ENCODE measurements at places on chromosomes 2 and 18. TPM values are rescaled to one million over a fixed set of nuclear protein-coding genes. Genes with fewer than 3 reads are reported as not detected.

DNA sequence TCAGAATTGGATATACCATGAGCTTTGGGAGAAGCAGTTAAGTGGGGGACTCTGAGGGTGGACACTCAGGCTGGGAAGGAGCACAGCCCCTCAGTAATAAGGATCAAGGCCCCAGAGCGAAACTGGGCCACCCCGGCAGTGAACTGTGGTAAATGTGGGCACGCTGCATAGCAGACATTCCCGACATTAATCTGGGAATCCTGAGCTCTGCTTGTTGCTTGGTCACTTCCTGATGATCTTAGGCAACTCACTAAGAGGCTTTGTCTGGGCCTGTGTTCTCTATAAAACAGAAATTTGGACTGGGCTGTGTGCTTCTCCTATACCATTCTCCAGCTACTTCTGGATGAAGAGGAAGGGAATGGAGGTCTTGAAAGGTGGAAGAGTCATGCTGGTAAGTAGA lies 4.8 kb downstream of the TGFBRAP1 start:
- no peak for ATAC-seq

DNA sequence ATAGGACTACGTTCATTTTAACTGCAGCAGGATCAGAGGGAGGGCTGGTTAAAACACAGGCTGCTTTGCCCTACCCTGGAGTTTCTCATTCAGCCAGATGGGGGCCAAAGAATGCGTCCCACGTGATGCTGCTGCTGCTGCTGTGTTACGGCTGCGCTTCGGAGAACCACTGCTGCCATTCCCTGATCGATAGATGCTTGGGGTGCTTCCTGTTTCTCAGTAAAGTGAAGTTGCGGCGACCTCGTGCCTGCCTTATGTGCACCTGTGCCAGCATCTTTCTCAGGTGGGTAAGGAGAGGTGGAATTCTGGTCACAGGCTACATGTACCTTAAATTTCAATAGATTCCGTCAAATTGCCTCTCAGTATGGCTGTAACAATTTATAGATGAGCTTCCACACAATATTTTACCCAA lies 24.7 kb upstream of the TOGARAM2 start:
- no peak for ATAC-seq

DNA sequence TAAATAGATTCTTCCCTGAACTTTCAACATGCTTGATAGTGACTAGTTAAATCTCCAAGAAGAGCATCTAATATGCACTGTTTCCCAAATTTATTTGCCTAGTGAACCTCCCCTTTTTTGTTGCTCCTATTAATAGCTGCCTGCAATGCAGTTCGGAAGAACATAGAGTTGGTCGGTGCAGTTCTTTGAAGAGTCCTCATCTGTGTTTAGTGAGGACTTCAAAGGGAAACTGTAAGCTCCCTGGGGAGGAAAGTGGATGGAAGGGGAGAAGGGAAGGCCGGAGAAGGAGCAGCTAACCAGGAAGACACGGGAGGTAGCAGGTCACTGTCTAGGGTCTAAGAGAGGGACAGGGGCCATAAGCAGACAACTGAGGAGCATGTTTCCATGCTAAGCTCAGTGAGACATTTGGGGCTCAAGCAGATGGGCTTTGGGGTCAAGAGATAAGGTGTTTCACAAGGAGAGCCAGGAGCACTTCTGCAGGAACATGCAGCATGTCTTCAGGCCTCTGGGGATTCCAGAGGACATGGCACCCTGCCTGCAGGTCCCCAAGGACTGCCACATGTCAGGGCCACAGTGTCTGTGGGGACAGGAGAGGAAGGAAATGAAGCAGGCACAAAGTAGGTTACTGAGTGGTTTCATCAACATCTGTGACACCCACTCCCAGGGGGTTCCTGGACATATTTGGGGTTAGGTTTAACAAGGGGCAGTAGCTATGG lies 48.7 kb upstream of the ANXA4 start:
- ATAC-seq: peak; percentile 22

- no peak for ATAC-seq
Observed at GRCh38 chr2:241140445-241140840, 8.8 kb downstream of the PASK start.

GRCh38 chr2:134823431-134823830 lies 15.0 kb upstream of the ACMSD start:
- no peak for ATAC-seq

DNA sequence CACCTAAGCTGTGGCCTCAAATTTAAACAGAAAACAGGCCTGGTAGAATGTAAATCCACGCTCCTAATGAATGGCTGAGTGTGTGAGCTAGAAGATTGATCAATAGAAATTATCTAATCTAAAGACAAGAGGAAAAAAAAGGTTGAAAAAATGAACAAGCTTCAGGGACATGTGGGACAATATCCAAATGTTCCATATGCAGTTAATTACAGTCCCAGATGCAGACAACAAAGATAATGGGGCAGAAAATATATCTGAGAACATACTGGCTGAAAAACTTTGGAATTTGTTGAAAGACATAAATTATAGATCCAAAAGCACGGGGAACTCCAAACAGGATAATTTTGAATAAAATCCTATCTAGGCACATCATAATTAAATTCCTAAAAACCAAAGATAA lies 186.7 kb upstream of the SIX2 start:
- no peak for ATAC-seq

DNA sequence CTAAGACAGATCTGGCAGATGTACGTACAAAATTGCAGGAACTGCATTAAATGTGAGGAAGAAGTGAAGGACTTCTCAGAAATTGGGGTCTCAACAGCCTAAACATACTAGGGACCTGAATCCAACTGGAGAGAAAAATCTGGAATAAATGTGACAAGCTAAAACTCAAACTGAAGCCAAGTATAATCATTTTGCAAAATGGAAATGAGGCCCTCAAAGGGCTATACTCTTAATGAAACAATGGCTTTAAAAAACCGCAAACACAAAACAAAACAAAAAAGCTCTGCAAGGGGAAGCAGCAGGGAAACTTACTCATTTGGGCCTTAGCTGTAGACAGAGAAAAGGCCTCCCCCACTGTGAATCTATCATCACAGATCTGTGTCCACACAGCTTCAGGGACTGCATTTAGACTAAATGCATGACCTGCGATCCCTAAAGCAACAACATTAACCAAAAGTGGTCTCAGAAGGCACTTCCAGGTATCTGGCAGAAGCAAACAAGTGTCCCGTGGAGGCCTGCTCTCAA lies 63.2 kb downstream of the CCBE1 start:
- no peak for ATAC-seq

DNA sequence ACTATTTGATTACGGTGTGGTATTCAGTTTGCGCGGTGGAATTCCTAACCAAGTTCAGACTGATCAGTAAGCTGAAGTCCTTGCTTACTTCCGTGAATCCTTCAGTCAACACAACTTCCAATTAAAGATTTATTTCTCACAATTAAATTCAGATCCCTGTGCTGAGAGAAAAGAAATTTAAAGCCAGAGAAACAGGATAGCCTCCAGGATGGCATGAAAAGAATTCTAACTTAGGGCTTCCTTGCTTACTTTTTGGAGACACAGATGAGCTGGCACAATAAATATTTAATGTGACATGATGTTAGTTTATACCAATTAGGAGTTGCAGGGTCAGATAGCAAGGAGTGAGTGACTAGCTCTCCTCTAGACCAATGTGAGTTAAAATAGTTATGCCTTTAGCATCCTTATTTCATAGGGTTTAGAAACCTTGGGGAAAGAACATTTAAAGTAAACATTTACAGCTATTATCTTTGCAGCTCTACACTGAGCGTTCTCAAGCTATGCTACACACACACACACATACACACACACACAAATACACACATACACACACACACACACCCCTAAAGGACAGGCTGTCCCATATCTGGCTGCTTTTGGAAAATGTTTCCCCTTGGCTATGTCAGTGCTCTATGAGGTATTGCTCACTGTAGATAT lies 151.0 kb downstream of the TRIB2 start:
- no peak for ATAC-seq

- no peak for ATAC-seq
Observed at GRCh38 chr18:43077510-43078308, 37.8 kb downstream of the RIT2 start.

DNA sequence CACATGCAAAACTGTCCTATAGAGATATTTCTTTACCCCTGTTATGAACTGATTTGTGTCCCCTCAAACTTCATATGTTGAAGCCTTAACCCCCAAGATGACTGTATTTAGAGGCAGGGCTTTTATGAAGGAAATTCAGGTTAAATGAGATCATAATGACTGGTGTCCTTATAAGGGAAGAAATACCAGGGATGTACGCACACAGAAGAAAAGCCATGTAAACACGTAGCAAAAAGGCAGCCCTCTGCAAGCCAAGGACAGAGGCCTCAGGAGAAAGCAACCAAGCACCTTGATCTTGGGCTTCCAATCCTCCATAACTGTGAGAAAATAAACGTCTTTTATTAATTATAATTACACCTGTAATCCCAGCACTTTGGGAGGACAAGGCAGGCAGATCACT lies 101.3 kb upstream of the NDUFV2 start:
- no peak for ATAC-seq

DNA sequence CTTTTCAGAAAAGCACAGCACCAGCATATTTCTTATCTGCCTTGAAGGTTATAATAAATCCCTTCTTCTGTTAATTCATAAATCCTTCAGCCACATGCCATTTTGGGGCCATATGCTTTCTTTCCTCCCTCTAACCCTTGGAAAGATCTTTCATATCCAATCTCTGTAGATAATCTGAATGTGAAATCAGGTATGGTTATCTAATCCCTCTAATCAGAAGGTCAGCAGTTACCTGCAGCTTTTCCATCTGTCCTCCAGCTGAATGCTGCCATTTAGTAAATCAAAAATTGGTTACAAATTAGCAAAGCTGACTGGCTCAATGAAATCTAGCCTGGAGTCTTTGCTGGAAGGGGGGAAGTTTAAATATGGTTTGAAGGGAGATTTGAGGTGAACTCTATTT lies 230.5 kb downstream of the PIK3C3 start:
- no peak for ATAC-seq

GRCh38 chr2:75379476-75380210 lies 180.3 kb upstream of the TACR1 start:
- ATAC-seq: peak; percentile 84

GRCh38 chr2:241844066-241844728 lies 14.5 kb downstream of the PDCD1 start:
- peak; percentile 87 for ATAC-seq

DNA sequence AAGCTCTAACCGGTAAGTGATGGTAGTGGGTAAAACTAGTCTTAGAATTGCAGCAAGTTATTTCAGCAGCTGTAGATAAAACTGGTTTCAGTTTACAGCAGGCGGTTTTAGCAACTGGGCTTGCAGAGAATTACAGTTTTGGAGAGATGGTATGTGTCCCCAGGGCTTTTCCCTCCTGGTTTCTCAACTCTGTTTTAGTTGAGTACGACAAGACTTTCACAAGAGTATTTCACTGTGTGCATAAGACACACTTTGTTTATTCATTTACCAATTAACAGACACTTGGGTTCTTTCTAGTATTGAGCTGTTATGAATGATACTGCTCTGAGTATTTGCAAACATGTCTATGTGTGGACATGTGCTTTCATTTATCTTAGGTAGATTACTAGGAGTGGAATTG lies 65.6 kb upstream of the RFX8 start:
- ATAC-seq: no peak

GRCh38 chr18:911486-911885 lies 6.8 kb downstream of the ADCYAP1 start:
- ATAC-seq: no peak

DNA sequence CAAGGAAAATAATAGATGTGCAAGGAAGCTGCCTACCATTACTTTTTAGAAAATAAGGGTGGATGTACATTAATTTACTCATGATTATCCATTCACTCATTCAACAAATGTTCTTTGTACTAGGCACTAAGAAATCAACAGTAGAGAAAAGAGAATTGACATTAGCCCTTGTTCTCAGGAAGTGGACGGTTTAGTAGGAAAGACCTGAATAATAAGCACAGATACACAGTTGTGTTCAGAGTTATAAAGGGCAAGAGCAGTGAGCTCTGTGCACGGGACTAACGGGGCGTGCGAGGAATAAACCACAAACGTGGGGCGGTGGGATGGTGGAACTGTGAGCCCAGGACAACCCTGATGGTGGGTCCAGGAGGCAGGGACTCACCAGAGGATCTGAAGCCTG lies 94.4 kb upstream of the MBOAT2 start:
- no peak for ATAC-seq

DNA sequence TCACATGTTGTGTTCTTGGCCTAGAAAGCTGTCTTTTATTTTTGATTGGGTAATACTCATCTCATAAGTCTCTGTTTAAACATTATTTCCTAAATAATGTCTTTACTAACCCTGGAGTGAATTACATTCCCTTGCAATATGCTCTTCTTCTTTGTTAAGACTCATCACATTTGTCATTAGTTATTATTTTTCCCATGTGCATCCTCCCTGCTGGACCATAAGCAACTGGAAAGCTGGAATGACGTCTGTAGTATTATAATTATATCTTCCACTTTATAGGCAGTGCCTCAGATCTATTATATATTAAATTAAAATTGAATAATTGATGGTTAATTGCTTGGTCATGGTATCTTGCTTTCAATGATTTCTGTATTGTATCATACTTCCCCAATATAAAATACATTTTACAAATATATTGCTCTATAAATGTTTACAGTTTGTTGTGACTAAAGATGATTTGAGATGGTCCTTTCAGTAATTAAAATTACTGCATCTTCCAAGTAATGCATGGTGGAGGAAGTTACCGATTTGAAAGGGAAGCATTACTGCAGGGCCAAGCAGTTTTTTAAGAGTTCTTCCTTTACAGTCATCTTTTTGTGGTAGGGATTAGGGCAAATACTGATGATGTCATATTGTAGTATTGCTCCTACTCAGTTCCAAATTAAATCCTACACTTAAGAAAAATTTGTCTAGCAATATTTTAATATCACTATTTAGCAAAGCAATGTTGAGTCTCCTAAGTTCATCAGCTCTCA lies 2.1 kb upstream of the RGPD4 start:
- ATAC-seq: peak; percentile 77

DNA sequence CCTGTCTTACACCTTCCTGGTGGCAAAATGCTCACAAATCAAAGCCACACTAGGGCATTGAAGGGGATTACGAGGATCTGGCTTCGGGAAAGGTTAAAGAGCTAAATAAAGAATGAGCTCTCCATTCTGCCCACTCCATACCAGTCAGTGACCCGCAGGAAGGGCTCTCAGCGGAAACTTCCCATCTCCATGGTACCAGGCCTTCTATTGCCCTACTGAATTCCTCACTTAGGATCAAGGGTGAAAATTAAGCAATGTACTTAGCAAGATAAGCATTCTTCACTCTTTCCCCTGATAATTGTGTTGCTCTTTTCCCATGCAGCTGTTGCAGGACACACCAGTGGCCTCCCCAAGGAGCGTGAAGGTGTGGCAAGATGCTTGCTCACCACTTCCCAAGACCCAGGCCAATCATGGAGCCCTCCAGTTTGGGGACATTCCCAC lies 75.6 kb upstream of the TTC39C start:
- no peak for ATAC-seq

- no peak for ATAC-seq
Observed at GRCh38 chr2:22832196-22832595, 552.8 kb upstream of the KLHL29 start.

- no peak for ATAC-seq
Observed at GRCh38 chr18:59760619-59761600, 63.7 kb upstream of the CCBE1 start.

TGFBRAP1 gene
- total RNA-seq: 11.4 TPM

CIB4 gene
- total RNA-seq: not detected

MOCOS gene
- 16.0 TPM for total RNA-seq

ACVR2A gene
- 12.1 TPM for total RNA-seq

MYOM1 gene
- total RNA-seq: 0.32 TPM

TMEM17 gene
- total RNA-seq: 2.3 TPM

NOL4 gene
- not detected for total RNA-seq

NABP1 gene
- total RNA-seq: 32.8 TPM

Data from esophagus mucosa (tissue), 1 donor.